ENCODE measurements at places on chromosomes 6 and 20.

- no peak for DNase-seq
Observed at GRCh38 chr6:3960754-3961361, 111.7 kb downstream of the FAM50B start.

DNA sequence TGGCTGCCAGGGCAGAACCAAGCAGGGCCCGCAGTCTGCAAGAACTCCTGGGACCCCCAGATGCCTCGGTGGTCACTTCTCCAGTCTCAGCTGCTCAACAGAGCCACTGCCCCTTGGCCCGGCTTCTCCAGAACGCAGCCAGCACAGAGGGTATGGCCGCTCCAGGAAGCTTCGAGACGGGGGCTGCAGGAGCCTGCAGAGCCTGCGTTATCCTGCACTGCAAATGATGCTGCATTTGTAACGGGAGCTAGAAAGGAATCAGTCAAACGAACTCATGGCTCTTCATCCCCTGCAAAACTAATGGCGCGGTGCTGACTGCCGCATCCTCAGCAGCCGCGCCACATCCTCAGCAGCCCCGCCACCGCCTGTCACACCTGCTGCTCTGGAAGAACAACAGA, 254.9 kb downstream of the TAF4 start:
- DNase-seq = no peak

GRCh38 chr20:62142252-62143080, 728 bp downstream of the PSMA7 start:
- peak; percentile 15 for DNase-seq

DNA sequence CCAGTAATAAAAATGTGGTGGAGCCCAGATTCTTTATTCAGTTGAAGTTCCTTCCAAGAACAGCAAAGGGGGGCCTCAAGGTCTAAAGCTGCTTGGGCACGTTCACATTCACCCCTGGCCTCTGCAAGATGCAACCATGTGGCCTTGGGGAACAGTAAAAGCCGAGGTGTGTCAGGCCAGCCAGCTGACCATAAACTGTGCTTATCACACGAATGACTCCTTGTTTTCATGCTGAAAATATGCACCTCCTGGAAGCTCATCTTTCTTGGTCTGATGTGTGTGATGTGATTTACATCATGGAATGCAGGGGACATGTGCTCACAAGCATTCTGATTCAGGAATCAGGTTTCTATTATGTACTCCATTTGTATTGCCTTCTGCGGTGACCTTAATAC, 211.6 kb upstream of the MARCKS start:
- DNase-seq = no peak

GRCh38 chr20:35017099-35017835, 61.6 kb downstream of the MYH7B start:
- no peak for DNase-seq

GRCh38 chr20:50200482-50201104, 10.0 kb downstream of the CEBPB start:
- no peak for DNase-seq

DNA sequence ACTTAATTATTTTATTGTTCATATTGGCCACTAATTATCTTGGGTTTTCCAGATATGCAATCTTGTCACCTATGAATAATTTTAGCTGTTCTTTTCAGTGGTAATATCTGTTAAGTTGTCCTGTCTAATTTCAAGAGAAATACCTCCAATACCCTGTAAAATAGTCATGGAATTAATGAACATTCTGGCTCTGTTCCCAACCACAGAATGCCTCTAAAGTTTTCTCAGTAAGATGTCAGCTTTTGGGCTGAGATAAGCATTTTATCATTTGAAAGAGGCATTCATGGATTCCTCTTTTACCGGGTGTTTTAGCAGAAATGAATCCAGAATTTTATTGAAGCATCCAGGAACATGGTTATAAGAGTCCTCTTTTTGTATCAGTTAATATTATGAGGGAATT, 109.3 kb downstream of the WDR27 start:
- DNase-seq = no peak

GRCh38 chr20:32626859-32627636, 41.9 kb upstream of the NOL4L start:
- peak; percentile 84 for DNase-seq

DNA sequence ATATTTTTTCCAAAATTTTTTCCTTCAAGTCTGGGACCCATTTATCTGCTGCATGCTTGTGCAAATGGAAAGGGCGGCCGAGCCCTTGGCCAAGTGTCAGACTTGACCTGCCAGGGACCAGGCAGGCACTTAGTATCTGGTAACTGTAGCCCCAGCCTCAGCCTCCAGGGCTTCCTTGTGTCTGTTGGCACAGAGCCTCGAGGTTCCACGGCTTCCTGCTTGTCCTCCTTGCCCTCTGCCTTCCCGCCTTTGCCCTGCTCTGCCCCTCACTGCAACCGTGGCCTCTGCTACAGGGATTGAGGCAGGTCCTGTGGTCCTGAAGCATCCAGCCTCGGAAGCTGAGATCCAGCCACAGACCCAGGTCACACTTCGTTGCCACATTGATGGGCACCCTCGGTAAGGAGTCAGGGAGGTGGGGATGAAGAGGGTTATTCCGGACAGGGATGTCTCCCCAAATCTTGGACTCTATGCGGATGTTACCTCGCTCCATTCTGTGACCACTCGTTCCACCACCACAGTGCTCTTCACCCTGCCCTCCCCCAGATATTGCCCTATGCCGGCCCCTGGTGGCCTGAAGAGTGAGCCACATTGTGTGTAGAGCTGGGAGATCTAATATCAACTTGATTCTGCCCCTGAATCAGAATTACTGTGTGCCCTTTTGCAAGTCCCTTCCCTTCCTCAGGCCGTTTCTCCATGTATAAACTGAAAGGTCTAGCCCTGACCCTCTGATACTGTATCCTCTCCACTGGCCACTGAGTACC, 41.5 kb upstream of the SRF start:
- peak; percentile 65 for DNase-seq

- DNase-seq = peak; percentile 28
Observed at GRCh38 chr20:63454731-63455567, 17.5 kb downstream of the KCNQ2 start.

DNA sequence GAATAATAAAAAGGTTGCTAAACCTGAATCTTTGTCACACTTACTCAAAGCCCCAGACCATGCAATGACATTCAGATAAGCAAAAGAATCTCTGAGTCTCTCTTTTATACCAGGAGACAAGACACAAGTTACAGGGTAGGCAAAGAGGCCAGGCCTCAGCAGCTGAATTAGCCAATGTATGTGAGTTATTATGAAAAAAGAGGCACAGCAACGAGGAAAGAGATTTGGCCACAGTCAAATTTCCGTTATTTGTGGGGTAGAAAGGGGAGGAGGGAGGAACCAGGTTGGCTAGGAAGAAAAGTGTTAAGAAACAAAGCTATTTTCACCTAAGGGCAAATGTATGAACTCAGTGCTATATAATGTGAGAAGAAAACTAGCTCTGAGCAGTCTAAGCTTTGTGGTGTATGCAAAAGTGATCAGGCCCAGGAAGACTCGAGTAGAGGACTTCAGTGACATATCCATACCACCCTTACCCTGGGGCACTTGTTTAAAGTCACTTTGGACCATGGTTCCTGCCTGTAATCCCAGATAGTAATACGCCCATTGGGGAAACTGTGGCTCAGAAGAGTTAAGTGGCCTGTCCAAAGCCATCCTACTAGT, 19.1 kb downstream of the IPCEF1 start:
- no peak for DNase-seq

- DNase-seq = no peak
Observed at GRCh38 chr6:11766043-11766442, 12.6 kb downstream of the ADTRP start.

DNA sequence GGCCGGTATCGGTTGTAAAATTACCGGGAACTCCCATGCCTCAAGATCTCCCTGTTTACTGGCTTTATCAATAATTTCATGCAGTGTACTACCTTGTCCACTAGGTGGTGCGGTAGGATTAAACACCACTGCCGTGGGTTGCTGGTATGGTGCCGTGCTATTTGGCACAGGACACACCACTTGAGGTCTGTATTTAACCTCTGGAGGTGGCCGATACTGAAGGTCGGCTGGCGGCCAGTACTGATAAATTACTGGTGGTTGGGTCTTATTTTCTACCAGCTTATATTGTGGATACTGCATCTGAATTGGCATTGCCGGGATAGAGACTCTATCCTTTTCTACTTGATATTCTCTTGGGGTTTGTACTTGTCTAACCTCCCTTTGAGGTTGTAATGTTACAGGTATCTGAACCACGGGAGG, 14.3 kb upstream of the PTCRA start:
- DNase-seq = peak; percentile 84

DNA sequence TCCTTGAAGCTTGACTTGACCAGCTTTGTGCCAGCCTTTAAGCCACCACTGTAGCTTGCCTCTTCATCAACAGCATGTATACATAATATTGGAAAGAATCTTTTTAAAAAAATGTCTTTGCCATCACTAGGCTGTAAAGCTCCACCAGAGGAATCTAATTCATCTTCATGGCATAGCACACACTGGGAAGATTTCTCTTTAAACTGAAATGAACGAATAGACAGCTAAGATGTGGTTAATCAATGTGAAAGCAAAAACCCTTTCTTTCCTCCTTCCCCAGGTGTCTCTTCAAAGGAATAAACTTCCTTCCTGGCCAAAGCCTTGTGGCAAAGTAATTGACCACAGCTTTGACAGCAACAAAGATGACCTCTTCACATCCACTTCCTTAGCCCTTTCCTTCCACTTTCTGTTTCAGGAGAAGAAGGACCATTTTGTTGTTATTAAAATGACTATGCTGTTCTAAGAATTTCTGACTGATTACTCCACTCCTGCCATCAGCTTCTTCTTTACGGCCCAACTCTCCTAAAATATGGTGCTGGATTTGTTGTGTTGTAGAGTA, 428.7 kb upstream of the SOX4 start:
- DNase-seq = no peak

DNA sequence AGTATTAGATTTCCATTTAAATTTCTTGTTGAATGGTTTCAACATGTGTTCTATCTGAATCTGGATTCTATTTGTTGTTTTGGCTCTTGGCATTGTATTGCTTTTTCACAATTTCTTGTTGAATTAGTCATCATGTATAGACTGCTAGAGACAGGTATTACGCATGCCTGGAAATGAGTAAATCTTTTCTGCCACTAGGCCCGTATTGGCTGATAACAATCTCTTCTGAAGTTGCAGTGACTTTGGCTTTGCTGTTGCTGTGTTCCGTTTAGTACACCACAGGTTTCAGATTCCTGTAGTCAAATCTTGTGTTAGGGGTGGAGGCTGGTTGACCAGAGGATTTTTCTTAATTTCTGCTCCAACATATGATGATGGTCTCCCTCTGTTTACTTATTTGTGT, 1339.4 kb downstream of the GRIK2 start:
- DNase-seq = no peak

- peak; percentile 44 for DNase-seq
Observed at GRCh38 chr20:53750827-53751619, 157.4 kb upstream of the ZNF217 start.

DNA sequence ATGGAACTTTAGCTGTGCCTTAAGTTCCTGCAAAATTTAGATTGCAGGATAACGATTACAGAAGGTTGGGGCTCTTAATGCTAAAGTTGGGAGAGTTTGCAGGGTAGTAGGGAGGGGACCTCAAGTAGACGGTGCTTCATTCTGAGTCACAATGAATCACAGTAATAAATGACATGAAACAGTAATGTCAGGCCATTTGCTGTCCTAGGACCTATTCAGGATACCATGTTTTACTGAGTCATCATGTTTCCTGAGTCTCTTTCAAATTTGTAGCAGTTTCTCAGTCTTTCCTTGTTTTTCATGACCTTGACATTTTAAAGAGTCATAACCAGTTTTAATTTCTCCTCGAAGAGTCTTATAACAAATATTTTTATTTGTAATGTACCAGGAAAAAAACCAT, 406.9 kb upstream of the MAP3K7 start:
- no peak for DNase-seq

DNA sequence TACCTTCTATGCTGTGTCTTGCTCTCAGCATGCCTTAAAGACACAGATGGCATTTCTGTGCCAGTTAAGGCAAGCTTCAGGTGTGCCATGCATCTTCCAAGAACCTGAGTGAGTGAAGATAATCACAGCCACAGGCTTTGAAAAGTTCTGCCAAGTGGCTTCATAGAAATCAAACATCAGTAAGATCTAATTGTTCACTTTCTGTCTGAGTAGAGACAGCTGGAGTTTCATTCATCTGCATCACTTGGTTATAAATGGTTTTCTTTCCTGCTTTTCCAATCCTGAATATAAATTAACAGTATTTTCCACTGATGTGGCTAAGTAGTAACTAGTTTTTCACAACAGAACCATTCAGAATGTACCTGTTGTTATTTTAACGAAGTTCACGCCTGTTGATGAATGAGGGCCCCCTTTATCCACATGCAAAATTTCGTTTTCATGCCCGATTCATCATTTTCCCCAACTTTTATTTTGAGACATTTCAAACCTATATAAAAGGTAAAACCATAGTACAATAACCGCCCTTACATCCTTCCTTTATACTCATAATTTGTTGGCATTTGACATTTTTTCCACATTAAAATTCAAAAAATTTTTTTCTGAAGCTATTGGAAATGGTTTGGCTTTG, 38.6 kb upstream of the KCNG1 start:
- no peak for DNase-seq

DNA sequence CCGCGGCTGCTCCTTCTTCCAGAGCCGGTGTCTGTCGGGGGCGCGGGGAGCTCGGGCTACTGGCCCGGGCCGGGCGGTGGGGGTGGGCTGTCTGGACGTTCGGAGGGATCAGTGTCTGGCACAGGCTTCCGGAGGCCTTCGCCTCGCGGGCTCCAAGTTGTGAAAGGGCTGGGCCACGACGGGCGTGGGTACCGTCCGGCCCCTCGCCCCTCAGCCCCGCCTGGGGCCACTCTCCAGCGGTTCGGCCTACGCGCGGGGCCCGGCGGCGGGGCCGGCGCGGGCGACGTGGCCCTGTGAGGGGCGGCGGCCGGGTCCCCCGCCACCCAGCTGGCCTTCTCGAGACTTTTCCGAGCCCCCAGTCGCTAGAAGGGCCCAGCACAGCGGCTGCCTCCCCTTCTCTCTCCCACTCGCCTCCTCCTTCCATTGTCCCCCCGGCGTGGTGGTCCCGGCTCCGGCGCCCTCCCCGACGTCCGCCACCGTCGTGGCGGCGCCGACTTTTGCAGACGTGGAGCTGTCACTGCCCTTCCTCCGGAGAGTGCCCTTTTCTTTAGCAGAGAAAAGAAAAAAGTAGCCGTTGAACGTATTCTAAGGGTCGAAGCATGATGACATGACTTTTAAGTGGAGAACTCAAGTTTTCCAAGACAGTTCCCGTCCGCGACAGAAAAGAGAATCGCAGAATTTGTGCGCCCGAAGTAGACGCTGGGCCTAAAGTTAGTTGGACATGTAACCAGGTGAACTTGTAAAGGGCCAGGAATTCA, 571 bp downstream of the ITCH start:
- peak; percentile 42 for DNase-seq

Measured in RPMI8226 (cell line).